ENCODE measurements at places on chromosomes 12 and 14.

DNA sequence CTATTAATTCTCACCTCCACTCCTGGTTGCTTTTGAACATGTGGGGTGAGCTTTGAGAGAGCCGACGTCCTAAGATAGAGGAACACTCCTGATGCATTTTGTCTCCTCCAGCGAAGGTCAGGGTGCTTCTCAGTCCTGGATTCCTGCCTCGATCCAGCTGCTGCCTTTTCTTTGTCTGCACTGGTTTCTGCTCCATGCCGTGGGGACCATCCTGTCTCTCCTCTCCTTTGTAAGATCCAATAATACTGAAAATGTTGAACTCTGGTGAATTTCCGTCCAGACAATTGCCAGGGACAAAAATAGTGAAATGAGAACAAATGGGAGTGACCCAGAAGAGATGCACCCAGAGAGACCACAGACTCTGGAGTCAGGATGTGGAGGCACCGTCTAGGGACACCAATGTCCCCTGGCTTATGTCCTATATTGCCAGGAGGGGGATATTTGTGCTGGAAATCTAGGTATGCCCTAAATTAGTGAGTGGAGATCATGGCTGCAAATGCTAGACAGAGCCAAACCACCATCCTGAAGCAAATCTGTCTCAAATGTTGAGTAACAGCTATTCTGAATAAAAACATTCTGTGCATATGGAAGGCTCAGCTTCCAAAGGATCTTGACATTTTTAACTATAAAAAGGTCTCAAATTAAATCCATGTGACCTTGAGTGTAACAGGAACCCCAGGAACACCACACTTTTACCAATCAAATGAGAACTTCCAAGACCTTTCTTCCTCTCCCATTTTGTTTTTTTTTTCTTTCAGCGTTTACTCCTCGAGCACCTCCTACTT is 170.9 kb downstream of the PPM1H start:
- no peak for DNase-seq

DNA sequence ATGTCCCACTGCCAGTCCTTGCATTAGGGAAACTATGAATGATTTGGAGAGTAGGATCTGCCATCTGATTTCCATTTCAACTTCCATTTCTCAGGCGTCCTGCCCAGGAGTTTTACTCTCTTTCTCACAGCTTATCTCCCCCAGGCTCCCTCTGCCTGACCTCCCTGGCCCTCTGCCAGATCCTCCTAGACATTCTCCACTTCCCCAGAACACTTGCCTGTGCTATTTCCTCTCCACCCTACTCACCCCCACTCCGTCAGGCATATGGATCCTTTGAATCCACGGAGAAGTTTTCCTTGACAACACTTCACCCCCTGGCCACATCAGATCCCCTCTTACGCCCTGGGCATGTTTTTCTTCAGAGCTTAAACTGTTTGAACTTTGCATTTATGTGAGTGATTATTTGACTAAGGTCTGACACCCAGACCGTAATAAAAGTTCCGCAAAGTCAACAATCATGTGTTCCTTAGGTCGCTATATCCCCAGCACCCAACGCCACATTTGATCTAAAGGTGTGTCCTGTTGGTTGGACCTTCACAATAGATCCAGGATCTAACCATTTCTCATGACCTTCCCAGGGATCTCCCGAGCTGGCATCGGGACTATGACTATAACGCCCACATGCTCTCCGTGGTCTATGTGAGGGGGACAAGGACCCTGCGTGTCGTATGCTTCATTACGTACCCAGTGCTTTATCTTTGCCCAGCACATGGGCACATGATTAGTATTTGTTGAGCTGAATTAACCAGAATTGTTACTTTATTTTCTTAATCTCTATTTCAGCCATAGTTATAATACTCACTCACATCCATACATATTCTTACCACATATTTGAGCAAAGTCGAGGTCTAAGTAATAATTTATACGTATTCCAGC is 255.8 kb upstream of the FOXN3 start:
- DNase-seq = peak; percentile 20

DNA sequence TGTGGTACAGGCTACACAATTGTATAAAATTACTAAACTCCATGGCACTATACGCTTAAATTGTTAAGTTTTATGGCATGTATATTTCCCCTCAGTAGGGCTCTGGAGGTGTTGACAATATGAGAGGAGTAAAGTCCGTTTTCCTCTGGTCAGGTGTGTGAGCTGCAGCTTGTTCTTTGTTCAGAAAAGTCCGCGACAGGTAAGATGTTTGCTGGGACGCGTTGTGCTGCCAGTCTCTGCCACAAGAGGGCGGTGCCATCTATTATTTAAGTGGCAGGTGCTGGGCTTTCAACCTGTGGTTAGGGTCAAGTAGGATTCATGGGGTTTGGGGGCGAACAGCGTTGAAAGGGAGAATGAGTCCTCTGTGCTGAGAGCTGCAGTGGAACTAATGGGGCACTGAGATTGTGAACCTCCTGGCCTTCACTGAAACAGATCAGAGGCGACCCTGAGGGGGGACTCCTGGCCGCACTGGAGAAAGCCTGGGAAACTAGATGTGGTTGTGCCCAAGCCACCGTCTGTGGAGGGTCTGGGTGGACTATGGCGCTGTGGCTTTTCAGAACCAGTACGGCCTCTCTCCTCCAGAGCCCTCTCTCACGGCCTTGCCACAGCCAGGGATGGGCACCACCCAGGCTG is 179.0 kb downstream of the SLC15A4 start:
- no peak for DNase-seq

- DNase-seq = peak; percentile 39
Measured at GRCh38 chr12:40226705-40227104, 1.9 kb downstream of the LRRK2 start.

GRCh38 chr12:100745378-100746071 is 49.1 kb upstream of the ANO4 start:
- no peak for DNase-seq

DNA sequence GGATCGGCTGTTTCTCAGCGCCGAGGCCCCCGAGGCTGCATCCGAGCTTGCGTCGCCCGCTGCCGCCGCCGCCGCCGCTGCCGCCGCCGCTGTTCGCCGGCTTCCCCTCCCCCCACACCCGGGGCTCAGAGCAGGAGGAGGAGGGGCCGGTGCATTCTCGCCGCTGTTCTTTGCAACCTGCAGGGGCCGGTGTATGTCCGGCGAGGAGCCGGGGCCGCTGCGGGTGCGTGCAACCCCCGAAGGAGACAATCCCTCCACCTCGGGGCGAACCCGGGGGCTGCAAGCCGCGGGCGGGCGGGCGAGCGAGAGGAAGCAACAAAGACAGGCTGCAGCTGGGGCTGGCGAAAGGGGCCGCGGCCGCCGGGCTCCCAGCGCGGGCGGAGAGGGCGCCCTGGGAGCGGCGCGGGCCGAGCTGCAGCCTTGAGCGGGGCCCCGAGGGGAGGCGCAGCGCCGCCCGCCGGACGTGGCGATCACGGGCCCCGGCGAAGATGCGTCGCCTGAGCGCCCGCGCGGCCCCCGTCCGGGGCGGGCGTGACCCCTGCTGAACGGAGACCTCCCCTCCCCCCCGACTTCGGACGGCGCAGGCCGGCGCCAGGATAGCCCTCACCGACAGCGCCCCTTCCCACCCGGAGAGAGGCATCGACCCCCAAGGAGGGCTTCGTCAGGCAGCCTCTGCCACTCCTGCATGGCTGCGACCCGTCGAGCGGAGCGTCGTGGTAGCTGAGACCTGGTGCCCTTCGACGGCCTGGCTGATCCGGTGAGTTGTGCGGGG is 702 bp downstream of the FAM222A start:
- peak; percentile 40 for DNase-seq

DNA sequence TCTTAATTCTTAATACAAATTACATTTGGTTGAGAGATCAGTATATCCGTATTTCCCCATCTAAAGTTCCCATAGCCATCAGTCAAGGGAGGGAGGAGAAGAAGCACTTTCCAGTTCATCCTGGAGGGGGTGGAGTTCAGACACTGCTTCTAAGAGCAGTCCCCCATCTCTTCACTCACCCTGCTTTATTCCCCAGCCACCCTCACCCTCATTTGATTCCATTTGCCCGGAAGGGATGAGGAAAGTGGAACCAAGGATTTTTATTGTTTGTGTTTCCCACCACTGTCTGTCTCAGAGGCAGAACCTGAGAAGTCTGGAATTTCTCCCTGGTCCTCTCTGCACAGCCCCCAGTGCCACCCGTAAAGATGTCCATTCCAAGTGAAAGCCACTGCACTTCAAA is 134.2 kb upstream of the HIF1A start:
- DNase-seq = no peak

- no peak for DNase-seq
Measured at GRCh38 chr12:104722601-104723534, 235.2 kb downstream of the SLC41A2 start.

- peak; percentile 87 for DNase-seq
Measured at GRCh38 chr12:120234643-120235368, 30.7 kb downstream of the PXN start.

- no peak for DNase-seq
Measured at GRCh38 chr12:81798294-81798693, 39.1 kb upstream of the PPFIA2 start.

DNA sequence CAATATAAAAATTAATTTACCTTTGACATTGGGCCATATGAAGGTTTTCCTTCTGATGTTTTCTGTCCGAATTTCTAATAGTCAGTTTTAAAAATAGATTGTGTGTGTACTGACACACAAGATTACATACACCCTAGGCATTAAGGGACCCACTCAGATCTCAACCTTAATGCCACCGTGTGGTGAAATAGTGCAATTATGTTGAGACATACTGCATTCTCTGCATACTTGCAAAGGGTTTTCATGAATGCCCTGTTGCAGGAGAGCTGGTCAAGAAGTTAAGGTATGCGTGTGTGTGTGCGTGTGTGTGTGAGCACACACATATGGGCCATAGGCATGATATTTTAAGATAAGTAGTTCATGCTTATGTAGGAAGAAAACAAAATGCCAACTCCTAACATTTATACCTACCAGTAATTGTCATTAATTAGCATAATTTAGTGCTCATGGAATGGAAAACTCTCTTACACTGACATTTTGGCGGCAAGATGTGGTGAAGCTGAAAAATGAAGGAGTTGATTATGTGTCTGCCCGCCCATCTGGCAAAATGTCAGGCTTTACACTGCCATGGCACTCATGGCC is 58.8 kb downstream of the PIK3C2G start:
- no peak for DNase-seq

DNA sequence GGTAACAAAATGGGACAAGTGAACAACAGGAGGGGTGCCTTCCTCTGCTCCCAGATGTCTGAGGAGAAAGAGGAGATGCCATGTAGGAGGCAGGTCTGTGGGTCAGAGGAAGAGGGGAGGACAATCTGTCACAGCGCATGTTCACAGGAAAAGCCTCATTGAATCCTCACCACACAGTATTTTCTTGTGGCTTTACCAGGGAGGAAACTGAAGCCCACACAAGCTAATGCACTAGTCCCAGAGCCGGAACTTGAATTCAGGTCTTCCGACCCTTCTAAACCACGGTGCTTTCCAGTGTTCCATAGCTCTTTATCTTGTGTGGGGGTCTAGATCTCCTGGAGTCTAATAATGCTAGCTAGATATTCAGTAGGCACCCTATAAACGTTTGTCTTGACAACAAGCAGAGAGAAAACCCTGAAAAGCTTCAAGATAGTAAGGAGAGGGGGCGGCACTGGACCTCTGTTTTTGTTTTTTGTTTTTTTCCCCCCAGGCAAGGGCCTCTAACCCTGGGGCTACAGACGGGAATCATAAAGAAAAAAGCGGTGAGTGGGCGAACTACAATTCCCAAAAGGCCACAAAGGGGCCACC is 371 bp upstream of the SHMT2 start:
- no peak for DNase-seq

GRCh38 chr14:49769171-49769570 is 1.2 kb downstream of the KLHDC2 start:
- no peak for DNase-seq

GRCh38 chr12:92973614-92974013 is 44.5 kb upstream of the EEA1 start:
- DNase-seq = no peak

- no peak for DNase-seq
Measured at GRCh38 chr12:31370531-31371255, 44.7 kb upstream of the SINHCAF start.

- no peak for DNase-seq
Measured at GRCh38 chr12:110339184-110339952, 58.3 kb downstream of the ATP2A2 start.

- DNase-seq = no peak
Measured at GRCh38 chr12:65414526-65414925, 136.0 kb downstream of the MSRB3 start.

DNA sequence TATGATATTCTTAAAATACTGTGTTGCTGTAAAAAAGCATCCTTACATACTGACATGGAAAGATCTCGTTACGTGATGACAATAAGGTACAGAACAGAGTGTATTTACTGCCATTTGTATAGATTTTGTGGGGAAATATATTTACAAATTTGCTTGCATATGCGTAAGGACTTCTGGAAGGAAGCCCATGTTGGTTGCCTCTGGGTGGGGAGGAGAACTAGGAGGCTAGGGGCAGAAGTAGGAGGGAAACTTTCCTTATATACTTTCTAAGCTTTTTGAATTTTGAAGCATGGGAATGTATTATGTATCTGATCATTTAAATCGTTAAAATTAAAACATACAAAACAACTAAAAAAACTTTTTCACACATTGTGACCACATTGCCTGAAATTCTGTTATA is 9.7 kb downstream of the MYO1A start:
- no peak for DNase-seq

DNA sequence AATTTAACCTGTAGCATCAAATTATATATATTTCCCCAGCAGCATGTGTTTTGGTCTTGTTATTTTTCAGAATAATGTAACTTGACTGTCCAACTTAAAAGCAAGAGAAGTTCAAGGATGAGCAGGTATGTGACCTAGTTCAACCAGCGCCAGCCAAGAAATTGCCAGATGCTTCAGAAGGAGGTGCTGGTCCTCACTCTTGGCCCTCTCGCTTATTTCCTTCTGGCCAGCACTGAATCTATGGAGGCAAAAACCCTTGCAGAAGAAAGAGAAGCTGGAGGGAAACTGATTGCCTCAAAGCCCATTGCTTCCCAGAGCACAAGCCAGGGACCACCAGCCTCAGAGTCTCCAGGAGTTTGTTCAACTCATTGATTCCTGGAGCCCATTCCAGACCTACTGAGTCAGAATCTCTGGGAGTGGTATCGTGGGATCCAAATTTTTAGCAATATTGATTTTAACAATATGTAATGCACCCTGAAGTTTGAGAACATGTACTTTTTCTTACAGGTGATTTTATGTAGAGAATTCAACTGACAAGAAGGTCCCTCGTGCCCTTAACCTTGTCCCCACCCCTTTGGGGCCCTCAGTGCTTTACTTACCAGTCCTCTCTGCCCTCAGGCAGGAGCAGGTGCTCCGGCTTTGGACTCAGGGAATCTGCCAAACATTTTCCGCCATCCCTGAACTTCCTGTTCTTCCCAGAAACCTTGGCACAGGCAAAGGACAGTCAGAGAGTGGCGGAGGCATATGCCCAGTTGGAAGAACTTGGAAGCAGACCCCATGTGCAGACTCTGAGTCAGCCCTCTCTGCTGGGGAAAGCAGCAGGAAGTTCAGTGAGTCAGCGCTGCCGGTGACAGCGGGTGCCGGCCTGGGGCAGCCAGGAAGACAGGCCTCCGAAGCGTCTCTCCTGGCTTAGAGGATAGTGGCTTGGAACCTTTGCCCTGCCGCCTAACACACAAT is 10.4 kb downstream of the BEST3 start:
- peak; percentile 49 for DNase-seq

Data from Ammon's horn (tissue), 1 donor.